ENCODE measurements at places on chromosomes 5 and 9.

DNA sequence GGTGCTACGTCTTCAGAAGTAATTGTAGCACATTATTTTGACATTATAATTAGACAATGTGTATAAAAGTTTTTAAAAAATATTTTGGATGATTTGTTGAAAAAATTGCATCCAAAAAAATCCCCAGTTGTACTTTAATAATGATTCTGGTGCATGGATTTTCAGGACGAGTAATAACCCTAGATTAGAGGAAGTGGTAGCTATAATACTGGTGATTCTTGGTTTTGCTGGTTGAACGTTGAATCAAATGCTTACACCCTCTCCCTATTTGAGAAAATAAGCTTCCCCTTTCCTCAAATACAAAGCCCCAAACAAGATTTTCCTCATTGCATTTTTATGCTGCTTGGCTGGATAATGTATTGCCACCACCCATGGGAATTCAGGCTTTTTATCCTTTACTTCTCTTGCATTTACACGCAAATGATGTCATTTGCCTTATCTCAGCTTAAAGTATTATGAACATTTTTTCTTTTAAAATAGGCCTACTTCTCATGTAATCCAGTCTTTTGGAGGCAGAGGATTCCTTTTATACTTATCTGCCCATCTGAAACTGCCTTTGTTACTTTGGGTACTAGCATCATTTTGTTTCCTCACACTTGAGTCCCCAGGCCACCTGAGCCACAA, 86.3 kb downstream of the UBE2R2 start:
- DNase-seq = no peak

GRCh38 chr9:1254071-1254470, 203.9 kb downstream of the DMRT2 start:
- no peak for DNase-seq

DNA sequence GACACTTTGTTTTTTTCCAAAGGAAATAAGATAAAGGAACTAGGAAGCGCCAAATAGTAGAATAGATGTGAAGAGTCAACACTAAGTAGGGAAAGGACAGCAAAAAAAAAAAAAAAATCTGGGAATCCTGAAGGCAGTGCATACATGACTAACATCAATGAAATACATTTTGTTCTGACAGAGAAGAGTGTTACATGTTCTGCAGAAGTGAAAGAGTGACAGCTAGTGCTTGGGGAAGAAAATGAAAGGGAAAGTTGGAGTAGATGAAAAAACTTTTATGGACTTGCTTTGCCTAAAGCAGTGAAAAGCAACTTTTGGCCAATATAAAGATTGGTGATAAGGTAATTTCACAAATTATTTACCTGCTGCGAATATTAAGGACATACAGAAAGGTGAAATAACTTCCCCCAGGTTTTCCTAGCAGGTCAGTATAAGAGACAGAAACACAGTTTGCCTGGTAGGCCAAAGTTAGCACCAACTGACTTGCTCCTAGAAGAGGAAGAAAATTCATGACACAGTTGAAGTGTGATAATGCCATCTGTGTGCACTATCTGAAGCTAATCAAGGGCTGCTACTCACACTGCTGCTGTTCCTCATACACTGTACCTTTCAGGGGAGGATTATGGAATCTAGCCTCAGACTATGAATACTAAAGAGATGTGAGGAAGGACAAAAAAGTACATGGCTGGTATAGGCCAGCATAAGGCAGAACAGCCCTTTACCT, 38.6 kb downstream of the RANBP6 start:
- no peak for DNase-seq

DNA sequence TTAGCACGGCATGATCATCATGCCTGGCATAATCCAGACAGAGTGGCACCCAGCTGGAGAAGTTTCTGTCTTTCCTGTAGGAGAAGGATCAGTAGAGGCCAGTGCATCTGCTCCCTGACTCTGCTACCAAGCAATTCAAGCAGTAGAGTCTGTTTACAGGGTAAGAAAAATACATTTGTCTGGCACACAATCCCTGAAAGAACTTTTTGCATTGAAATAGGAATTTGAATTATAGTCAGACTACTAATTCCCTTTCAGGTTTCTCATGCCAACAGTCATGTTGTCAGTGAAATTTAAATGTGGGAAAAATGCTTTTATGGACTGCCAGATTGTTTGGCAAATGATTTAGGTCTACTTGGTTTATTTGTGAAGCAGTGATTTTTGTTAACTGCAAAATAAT, 125.6 kb downstream of the RAB3C start:
- no peak for DNase-seq

- DNase-seq = no peak
These were observed 112.5 kb downstream of the CEMIP2 start for GRCh38 chr9:71655778-71656177.

- no peak for DNase-seq
These were observed 120.4 kb upstream of the FST start for GRCh38 chr5:53359916-53360517.

DNA sequence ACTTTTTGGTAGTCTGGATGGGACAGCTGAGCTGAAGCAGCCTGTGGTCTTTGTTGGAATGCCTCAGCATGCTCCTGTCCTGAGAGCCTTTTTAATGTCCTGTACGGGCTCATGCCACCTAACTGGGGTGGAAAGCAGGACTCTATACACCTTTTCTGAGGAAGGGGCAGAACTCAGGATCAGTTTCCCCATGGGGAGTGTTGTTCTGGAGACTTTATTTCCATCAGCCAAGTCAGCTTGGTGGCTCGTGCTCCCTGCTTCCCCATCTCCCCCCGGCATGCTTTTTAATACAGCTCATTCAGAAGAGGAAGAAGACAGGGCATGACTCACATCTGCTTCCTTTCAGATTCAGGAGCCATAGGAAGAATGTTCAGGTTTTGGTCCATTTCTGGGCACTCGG, 5.1 kb upstream of the SEPTIN8 start:
- no peak for DNase-seq
